ENCODE measurements at places on chromosomes 16 and 17.

GRCh38 chr17:83145358-83145738 is 65.9 kb downstream of the METRNL start:
- DNase-seq: no peak

DNA sequence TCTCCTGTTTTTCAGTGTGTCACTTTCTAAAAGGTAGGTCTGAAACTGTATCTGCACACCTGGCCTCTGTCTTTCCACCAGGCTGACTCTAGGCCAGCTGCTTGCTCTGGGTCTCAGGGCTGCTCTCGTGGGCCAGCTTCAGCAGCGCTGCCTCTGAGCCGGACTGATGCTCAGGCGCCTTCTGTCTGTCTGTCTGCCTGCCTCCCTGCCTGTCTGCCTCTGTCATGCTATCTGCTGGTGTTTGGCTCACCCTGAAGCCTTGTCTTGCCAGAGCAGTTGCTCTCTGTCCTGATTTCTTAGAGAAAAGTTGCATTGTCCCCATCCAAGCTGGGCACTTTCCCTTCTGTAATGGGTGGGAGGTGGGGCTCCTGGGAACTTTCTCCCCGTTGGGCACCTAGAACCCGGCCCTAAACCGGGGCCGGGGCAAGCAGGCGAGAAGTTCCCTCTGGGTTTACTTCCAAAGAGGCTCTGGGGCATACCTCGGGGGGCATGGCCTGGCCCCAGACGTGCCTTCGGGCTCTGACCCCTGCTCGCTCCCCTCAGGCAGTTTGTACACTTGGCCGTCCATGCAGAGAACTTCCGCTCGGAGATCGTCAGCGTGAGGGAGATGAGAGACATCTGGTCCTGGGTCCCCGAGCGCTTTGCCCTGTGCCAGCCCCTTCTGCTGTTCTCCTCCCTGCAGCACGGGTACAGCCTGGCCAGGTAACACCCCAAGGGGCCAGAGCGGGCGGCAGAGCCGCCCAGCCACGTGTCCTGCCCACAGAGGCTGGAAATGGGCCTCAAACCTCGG is 15.9 kb upstream of the ATP6V0C start:
- no peak for DNase-seq

DNA sequence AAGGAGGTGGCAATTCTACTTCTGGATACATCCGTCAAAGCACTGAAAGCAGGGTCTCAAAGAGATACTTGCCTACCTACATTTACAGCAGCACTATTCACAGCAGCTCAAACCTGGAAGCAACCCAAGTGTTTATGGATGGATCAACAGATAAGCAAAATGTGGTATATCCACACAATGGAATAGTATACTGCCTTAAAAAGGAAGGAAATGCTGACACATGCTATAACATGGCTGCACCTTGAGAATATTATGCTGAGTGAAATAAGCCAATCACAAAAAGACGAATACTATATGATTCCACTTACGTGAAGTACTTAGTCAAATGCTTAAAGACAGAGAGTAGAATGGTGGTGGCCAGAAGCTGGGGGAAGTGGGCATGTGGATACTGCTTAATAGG is 336.2 kb downstream of the SLC39A11 start:
- DNase-seq: no peak

- no peak for DNase-seq
Observed at GRCh38 chr17:47618410-47618809, 31.3 kb upstream of the KPNB1 start.

DNA sequence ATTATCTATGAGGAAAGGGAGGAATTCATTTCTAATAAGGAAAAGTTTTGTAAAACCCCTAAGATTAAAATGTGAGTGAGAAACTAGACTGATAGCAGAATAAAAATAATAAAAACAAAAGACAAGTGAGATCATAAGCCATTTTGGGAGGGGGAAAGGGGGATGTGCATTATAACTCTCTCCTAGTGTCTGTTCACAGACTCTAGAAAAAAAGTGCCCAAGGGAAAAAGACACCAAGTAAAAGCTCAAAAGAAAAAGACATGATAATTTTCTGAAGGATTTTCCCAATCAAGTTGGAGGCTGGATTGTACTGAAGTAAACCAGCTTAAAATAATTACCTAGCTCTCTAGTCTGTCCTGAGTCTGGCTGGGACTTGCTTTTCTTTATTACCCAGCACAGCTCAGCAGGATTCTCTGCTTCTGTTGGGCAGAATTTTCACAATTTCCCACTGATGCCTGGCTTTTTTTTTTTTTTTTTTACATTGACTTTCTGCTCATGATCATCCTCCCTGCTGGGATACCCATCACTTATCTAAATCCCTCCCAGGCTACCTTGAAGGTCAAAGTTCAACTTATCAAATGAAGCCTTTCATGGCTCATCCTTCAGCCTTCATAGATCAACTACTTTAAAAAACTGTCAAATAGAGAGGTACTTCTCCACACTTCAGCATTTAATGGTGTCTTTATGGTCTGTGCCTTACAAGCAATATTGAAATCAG is 124.2 kb upstream of the KCNJ16 start:
- DNase-seq: no peak

DNA sequence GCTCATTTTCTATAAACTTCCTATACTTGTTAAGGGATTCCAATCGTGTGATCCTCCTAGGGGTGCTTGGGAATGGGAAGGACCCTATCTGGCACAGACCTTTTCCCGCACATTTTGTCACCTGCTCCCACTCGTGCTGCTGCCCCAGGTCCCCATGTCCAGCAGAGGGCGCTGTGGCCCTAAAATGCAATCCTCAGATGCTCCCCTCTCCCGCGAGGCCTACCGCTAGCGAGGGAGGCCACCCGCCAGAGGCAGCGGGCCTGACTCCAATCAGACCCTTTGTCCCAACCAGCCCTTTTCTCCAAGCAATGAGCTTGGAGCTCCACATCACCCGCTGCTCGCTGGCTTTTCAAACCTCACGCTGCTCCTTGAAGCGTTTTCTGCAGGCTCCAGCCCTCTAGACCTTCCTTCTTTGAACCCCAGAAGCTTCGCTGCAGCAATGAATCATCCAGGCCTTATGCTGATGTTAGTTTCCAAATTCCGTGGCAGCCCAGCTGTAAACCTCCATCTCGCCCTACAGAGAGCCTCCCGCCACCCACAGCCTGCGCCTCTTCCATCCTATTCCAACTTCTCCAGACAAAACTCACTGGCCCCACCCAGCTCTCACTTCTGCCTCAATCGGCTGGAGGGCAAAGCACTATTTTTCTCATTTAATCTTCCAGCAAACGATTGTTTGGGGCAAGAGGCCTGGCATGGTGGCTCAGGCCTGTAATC is 23.6 kb upstream of the FZD2 start:
- DNase-seq: peak; percentile 84

Data from activated T-cell treated with anti-CD3 and anti-CD28 coated beads, Interleukin-2, amount 50 U/mL, for 1 hour (primary cell).